ENCODE measurements at places on chromosomes 7 and 10. TPM values are rescaled to one million over a fixed set of nuclear protein-coding genes. Genes with fewer than 3 reads are reported as not detected.

CHST12 gene
- 10.6 TPM for total RNA-seq

FOXI2 gene
- not detected for total RNA-seq

DNA sequence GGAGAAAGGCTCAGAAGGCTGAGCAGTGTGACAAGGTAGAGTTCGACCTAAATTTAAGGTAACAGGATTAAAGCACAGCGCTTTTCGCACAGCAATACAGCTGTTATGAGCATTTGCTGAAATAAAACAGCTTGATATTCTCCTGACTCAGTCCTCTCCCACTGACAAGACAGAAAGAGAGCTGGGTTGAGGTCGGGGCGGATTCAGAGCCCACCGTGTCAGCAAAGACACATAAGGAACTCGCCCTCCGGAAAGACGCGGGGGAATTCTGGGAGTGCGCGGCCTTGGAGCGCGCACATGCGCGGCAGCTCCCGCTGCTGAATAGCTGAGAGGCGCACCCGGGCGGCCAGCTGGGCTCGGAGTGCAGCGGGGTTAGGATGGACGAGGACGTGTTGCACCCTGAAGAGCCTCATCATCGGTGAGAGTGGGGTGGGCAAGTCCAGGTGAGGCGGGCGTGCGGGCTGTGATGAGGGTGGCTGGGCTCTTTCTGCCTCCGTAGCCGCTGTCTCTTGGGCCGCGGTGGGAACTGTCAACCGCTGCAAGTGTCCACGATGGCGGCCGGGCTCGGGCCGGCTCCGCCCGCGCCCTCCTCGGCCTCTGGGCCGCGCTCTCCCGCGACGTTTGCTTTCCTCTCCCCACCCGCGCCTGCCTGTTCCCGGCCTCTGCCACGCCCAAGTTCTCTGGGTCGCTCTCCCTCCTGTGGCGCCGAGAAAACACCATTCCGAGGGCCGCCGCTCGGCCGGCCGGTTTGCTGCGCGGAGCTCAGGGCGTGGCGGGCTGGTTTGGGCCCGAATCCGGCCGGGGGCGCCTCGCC lies 120.6 kb downstream of the LYZL1 start:
- H3K27ac ChIP-seq: peak overlapping the region; percentile 78
- peaks cover 27% of the 10 kb centered on the region for H3K4me1 ChIP-seq
- no peaks in the 10 kb centered on the region for H3K36me3 ChIP-seq
- DNase-seq: peak; percentile 86
- H3K4me3 ChIP-seq: peak overlapping the region; percentile 90

GRCh38 chr10:117237401-117237991 lies 3.4 kb upstream of the SLC18A2 start:
- no peak for DNase-seq
- H3K4me3 ChIP-seq: no peak overlapping the region
- no peak overlapping the region for H3K27ac ChIP-seq
- no peaks in the 10 kb centered on the region for H3K36me3 ChIP-seq
- H3K4me1 ChIP-seq: no peaks in the 10 kb centered on the region

DNA sequence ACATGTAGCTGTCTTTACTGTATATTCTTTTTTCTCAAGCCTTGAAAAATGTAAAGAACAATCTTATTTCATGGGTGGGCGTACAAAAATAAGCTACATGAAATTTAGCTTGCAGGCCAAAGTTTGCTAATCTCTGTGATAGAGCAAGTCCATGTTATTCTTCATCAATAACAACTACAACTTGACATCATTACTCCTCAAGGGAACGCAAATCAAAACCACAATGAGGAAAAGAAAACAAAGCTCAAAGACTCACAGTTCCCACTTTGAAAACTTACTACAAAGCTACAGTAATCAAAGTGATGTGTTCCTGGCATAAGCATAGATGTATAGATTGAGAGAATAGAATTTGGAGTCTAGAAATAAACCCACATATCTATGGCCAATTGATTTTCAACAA lies 62.5 kb downstream of the GNA12 start:
- no peak overlapping the region for H3K4me3 ChIP-seq
- H3K36me3 ChIP-seq: no peaks in the 10 kb centered on the region
- peaks cover 18% of the 10 kb centered on the region for H3K4me1 ChIP-seq
- no peak overlapping the region for H3K27ac ChIP-seq
- DNase-seq: no peak
- no peaks in the 10 kb centered on the region for H3K27me3 ChIP-seq
